Inflammatory macrophage treated with lipopolysaccharide for 4 hours (primary cell): ENCODE measurements at places on chromosomes 6 and 20.

DNA sequence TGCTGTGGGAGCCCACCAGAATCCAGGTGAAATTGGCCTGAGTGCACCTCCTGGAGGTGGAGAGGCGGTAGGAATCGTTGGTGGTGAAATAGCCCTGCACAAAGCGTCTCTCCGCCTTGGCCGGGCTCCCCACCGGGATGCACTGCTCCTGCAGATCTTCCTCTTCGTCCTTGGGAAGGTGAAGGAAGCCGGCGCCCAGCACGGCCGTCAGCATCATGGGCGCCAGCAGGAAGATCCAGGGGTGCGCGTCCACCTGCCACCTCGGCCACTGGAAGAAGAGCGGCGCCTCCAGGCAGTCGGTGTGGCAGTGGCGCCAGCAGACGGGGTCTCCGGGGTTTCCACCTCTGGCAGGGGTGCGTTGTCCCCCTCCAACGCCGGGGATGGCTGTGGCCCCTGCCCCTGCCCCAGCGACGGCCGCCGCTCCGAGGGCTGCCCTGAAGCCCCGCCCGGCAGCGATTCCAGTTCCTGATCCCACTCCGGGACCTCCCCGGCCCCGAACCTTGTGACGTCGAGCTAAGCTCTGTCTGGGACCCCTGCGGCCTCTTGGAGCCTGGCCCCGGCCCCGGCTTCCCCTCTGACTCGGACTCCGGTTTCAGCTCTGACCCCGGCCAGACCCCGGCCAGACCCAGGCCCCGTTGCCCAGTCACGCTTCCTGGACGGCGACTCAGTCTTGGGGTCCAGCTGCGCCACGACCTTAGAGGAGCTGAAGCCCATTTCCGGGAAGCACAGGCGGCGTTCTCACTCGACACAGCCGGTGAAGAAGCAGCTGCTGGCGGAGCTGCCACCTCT lies 91.9 kb downstream of the CD164 start:
- no peak for DNase-seq

DNA sequence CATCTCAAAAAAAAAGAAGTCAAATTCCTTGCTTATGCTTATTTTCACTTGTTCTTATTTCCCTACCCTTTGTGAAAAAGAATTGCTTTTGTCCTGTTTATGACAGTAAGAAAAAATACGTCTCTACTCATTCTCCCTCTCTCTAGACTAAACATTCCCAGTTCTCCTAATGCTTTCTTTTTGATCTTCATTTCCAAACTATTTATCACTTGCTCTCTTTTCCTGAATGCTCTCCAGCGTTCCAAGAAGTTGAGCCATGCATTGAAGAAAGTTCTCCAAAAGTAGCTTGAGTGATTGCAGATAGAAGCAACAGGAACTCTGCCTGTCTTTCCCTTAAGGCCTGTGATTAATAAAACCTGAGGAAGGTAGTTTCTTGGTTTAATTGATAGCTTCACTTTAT lies 53.1 kb upstream of the TMEM170B start:
- no peak for DNase-seq

- no peak for DNase-seq
These were observed 81.7 kb upstream of the TENT5A start for GRCh38 chr6:81834141-81834681.

DNA sequence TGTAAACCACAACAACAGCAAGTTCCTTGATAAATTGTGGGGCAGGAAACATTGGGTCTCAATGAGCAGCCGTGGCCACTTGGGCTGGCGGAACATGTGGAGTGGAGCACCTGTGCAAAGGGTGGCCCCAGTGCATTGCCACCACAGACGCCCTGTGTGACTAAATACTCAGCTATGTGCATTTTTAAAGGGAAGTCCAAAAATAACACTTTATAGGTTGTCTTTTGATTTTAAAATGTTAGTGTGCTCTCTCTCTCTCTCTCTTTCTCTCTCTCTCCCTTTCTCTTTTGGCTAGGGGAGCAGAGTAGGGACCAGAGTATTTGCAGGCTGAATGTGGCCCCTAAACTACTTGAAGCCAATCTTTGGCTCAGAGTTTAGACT lies 236.3 kb downstream of the BCAS1 start:
- no peak for DNase-seq

DNA sequence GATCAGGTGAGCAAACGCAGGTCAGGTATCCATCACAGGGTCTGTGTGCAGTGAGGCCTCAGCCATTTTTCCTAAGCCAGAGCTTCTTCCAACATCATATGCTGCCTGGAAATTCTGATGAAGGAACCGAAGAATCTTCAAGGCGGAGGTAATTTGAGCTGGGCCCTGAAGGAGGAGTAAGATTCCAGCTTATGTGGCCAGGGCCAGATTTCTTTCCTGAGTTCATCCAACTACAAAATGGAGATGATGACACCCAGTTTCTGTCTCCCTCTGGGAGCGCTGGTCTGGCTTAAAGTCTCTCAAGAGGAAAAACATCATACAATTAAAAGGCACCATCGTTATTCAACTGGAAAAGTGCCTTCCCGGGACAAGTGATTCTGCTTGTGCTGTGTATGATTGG lies 6.9 kb upstream of the MANBAL start:
- no peak for DNase-seq

DNA sequence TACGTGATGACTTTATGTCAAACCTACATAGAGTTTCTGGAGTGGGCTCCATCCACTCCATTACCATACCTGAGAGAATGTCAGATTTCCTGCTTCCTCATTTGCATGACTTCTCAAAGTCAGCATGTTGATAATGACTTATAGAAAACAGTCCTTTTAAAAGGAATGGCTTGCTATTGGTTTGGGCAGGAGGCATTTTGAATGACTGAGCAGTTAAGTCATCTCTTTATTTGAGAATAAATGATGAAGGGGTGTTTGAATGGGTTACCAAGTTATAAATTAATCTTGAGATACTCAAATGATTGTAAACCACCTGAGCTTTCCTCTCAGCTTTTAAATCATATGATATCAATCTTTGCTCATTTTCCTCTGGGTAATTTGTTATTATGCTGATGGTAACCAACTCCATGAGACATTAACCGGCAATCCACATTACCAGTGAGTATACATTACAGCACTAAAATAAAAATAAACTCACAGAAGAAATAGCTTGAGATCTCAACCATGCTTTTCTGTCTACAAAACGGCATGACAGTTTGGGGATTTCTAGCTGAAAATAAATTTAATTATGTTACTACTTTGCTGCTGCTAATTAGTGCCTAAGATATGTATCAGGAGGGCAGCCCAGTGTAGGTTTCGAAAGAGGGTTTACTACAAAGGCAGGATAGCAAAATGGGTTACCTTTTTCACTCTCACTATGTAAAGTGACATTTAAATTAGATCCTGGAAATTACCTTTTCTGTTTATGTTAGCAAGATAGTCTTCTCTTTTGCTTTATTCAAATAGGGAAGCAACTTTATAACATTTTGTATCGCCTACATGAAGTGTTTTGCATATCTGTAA lies 78.8 kb downstream of the RPS12 start:
- DNase-seq, result no peak

GRCh38 chr6:149508485-149508884 lies 23.7 kb upstream of the ZC3H12D start:
- no peak for DNase-seq

GRCh38 chr6:159646116-159646515 lies 46.9 kb downstream of the SOD2 start:
- DNase-seq, result peak; percentile 56

GRCh38 chr6:70370496-70370895 lies 42.8 kb upstream of the FAM135A start:
- no peak for DNase-seq

- DNase-seq, result no peak
These were observed 45.4 kb downstream of the BPIFB1 start for GRCh38 chr20:33328157-33329137.

DNA sequence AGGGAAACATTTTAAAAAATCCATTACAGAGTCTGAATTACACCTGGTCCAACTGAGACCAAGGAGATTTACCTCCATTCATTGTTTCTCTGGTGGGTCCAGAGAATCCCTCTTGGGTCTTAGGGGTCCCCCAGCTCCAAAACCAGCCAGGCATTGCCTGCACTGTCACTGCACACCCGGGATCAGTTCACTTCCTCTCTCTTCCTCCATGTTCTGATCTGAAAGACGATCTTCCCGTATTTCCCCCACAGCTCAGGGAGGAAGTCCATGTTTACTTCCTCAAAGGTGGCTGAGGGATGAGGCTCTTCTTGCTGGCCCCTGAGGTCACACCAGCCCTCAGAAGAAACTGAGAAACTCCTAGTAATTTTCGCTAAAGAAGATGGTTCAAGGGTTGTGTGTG lies 159.7 kb downstream of the BMP7 start:
- DNase-seq, result no peak

GRCh38 chr20:38918172-38918571 lies 8.0 kb upstream of the FAM83D start:
- DNase-seq, result no peak

DNA sequence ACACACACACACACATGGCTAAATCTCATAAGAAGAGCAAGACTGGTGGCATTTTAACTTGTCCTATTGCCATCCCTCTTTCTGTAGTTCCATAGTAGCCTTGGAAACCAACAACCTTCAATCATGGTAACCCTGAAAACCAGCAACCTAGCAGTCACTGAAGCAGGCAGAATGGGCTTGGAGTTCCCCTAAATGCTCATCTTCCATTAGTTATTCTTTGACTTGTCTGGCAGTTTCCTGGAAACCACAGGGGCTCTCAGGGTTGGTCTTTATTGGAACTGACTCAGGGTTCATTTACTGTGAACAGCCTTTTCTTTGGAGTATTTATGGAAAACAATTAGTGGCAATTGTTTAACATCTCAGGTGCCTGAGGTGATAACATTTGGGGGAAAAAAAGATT lies 19.4 kb upstream of the BRPF3 start:
- no peak for DNase-seq

- DNase-seq, result no peak
These were observed 12.4 kb downstream of the HTR1E start for GRCh38 chr6:86949771-86950170.

DNA sequence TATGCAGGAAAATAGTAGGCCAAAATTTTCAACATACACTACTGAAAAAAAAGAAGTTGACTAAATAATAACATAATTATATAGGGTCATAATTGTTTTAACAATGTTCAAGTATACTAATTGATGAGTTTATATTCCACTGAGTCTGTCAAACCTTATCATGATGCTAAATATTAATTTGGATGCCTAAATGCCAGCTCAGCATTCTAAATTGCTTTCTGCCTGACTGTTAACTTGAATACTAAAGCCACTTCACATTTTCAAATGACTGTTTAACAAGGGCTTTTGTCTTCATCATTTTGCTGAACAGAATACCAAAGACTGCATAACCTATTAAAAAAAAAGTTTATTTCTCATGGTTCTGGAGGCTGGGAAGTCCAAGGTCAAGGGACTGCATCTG lies 232.8 kb downstream of the DOK5 start:
- DNase-seq, result no peak

DNA sequence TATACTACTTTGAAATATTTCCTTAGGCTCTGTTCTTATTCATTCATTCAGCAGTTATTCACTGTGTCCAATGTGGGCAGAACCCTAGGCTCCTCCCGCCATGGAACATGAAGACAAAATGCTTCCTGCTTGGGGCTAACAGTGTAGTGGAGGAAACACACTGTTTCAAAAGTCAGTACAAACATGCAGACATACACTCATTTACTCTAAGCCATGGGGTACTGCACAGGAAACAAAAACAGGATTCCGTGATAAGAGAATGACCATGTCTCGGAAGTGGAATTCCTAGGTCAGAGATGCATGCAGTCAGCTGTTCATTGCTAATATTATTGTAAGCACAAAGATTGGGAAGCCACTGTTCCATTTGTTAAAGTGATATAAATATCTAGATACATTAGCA lies 18.4 kb upstream of the FAM209A start:
- no peak for DNase-seq

- DNase-seq, result peak; percentile 75
These were observed 702 bp downstream of the ETV7 start for GRCh38 chr6:36386495-36387439.

DNA sequence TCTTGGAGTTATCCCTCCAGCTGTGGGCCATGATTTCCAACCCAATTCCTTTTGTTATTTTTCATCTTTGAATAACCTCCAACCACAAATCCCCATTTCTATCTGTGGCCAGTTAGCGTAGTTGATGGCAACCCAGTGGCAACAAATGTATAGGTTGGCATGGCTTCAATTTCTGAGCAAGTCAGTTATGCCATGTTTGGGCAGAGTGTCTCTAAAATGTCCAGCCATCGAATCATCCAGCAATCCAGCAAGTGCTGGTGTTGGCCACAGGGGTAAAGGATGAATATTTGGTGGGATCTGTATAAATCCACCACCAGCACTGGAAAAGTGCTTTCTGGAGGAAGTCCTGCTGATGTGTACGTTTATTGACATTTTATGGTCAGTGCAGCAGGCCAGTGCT lies 233.3 kb downstream of the MYLK4 start:
- DNase-seq, result no peak

DNA sequence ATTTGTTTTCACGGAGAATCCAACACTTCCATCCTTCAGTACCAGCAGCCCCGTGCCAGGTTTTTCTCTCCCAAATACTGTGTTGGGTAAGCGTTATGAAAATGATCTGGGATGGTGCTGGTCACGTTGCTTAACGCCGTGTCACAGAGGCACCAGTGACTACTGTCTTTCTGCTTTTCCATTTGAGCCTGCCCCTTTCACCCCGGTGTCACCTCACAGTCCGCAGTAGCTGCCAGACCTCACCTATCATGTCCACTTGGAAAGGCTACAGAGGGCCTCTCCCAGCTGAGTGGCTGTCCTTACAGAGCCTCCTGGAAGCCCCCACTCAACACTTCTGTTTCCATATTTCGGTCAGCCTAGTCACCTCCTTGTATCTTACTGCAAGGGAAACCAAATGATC lies 176.5 kb upstream of the ARID1B start:
- DNase-seq, result no peak

DNA sequence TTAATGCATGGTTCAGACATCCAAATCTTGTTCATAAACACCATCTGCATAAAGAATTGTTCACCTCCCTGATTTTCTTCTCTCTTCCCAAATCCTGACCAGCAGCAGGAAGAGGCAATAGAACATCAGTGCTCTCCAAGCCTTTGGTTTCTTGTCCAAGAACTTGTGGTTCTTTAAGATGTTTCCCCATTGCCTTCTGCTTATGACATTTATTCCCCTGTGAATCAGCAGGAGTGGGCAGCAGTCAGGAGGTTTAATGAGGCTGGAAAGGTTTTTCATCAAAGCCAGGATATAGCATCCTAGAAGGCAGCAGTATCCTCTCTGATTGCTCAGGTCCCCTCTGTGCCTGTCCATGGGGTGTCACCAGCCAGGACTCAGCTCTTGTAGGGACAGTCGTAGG lies 5.3 kb downstream of the HDDC2 start:
- DNase-seq, result peak; percentile 31

GRCh38 chr20:722822-723644 lies 45.3 kb downstream of the SLC52A3 start:
- DNase-seq, result no peak

GRCh38 chr20:58327211-58327610 lies 17.7 kb downstream of the RAB22A start:
- DNase-seq, result no peak

DNA sequence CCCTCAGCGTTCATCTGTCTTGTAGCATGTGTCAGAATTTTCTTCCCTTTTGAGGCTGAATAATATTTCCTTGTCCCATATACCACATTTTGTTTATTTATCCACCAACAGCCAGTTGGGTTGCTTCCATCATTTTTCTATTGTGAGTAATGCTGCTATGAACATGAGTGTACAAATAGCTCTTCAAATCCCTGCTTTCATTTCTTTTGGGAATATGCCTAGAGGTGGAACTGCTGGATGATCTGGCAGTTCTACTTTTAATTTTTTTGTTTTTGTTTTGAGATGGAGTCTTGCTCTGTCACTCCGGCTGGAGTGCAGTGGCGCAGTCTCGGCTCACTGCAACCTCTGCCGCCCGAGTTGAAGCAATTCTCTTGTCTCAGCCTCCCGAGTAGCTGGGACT lies 64.7 kb downstream of the SASH1 start:
- no peak for DNase-seq

GRCh38 chr6:33683051-33683571 lies 28.4 kb downstream of the UQCC2 start:
- DNase-seq, result no peak
